ENCODE measurements at places on chromosomes 3 and 15. TPM values are rescaled to one million over a fixed set of nuclear protein-coding genes. Genes with fewer than 3 reads are reported as not detected.

Gene CIDEC
- not detected for total RNA-seq

Gene MKRN2OS
- 0.37 TPM for total RNA-seq

Gene GOLGA8K
- total RNA-seq: not detected

Gene RPN1
- 240 TPM for total RNA-seq

Gene CEP19
- total RNA-seq: 3.2 TPM

Gene GNB5
- 33.7 TPM for total RNA-seq

Gene FGF12
- total RNA-seq: 0.09 TPM

Gene LARP6
- 77.5 TPM for total RNA-seq

Gene CCDC54
- total RNA-seq: not detected

Gene ABI3BP
- total RNA-seq: 3.1 TPM

GRCh38 chr3:163722405-163722804, 1355.9 kb downstream of the SI start:
- DNase-seq: no peak

GRCh38 chr3:151196434-151196833, 6.6 kb downstream of the GPR171 start:
- DNase-seq: no peak

DNA sequence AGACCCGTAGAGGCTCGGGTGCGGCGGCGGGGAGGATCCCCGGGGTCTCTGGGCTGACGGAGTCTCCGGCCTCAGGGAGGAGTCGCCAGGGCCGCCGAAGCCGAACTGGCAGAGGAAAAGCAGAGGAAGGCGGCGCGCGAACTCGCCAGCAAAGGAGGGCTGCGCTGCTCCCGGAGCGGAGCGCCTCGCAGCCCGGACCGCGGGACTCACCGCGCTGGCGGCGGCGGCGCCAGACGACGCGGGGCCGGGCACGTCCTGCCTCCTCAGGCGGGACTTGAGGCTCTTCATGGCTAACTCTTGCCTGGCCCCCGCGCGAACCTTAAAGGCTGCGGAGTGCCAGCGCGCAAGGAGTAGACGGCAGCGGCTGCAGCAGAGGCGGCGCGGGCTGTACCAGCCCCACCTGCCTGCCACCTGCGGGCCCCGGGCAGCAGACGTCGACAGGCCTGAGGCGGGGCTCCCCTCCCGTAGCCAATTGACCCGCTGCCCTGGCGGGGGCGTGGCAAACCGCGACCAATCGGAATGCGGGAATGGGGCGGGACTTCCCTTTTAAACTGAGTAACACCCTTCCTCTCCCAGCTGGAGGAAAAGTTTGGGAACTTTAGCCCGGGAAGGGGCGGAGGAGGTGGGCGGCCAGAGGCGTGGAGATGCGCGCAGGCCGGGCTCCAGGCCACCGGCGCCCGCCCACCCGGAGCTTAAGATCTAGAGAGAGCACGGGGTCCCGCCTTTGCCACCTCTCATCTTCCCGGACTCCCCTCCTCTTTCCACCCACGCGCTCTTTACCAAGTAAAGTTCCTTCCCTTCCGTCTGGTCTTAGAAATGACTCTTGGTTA, at the start of gene UACA:
UACA (minus strand) TSS at position 439 of the 830 bp plus-strand sequence; CDS start at position 288, 151 bp downstream.
- DNase-seq: peak; percentile 98

- DNase-seq: no peak
Measured at GRCh38 chr3:24605511-24606028, 110.9 kb upstream of the THRB start.

- DNase-seq: no peak
Measured at GRCh38 chr3:125052624-125053303, 3.0 kb downstream of the HEG1 start.

GRCh38 chr3:54951405-54951804, 23.5 kb upstream of the LRTM1 start:
- peak; percentile 78 for DNase-seq

DNA sequence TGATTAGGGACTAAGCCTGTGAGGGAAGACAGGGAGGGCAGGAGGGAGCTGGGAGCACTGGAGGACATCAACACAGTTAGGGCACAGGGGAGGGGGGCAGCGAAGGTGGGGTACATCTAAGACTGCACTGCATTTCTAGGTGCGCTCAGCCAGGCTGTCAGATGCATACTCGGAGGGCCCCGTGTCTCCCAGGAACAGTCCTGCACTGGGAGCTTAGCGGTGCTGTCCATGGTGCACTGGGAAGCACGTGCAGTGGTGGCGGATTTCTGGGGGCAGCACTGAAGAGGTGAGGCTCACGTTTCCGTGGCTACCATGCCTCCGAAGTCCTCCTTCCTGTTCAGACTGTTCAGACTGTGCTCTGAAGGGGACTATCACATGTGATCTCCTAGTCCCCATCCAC, 54.4 kb downstream of the ROPN1B start:
- DNase-seq: no peak

DNA sequence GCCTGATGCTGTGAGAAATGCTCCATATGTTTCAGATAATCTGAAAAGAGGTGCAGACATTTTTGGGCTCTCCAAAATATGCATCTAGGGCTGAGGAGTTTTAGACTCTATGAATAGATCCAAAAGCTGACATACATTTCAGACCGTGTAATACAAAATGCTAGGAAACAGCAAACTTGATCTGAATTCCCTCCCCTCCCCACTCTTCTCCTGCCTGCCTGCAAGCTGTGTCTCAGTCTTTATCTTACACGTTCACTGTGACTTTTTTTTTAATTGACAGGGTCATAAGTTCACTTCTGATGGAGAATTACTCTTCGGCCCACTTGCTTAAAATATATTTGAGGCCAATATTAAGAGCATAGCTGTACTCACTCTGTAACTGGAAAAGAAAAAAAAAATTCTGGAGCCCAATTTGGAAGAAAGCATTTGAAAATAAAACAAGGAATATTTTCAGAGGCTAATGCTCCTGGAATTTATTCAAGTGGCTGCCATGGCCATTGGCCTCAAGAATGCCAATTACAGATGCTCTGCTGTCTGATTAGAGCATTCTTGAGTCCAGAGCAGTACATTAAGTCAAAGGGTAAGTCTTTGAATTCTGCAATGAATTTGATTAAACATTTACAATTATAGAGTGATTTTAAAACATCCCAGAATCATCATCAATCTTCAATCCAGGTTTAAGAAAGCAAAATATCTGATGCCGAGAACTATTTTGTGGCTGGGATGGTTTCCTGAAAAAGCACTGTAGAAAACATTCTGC, 146.2 kb upstream of the SEMA6D start:
- no peak for DNase-seq

DNA sequence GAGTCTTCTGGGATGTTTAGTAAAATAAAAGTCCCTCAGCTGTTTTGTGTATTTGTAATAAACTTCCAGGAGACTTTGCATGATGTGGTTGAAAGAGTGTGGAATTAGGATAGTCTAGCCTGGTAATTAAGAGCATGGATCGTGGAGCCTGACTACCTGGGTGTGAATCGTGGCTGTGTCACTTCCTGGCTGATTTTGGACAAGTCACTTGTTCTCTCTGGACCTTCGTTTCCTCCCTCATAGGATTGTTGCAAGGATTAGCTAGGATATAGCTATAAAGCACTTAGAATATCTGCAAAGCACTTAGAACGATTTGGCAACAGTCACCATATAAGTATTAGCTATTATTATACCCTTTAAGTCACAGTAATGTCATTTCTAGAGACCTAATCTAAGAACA, 40.2 kb downstream of the SLMAP start:
- no peak for DNase-seq
